ENCODE measurements at places on chromosomes 12 and 14. TPM values are rescaled to one million over a fixed set of nuclear protein-coding genes. Genes with fewer than 3 reads are reported as not detected.

GRCh38 chr12:67794161-67794560, 145.6 kb downstream of the DYRK2 start:
- H3K4me1 ChIP-seq: no peaks in the 10 kb centered on the region
- H3K4me3 ChIP-seq: no peak overlapping the region
- no peaks in the 10 kb centered on the region for H3K36me3 ChIP-seq

- no peaks in the 10 kb centered on the region for H3K27me3 ChIP-seq
- DNase-seq: no peak
- no peak overlapping the region for H3K27ac ChIP-seq
- no peaks in the 10 kb centered on the region for H3K4me1 ChIP-seq
- no peak overlapping the region for H3K4me3 ChIP-seq
Observed at GRCh38 chr12:89556976-89557375, 31.1 kb upstream of the POC1B start.

GRCh38 chr12:38158428-38159091, 158.0 kb upstream of the ALG10B start:
- no peak overlapping the region for H3K4me3 ChIP-seq
- H3K36me3 ChIP-seq: no peaks in the 10 kb centered on the region
- H3K4me1 ChIP-seq: no peaks in the 10 kb centered on the region
- H3K27ac ChIP-seq: no peak overlapping the region
- peaks cover 7% of the 10 kb centered on the region for H3K27me3 ChIP-seq
- no peak for DNase-seq

Gene TSPAN8
- 1.2 TPM for polyA plus RNA-seq

- H3K36me3 ChIP-seq: peaks cover 88% of the 10 kb centered on the region
- no peak overlapping the region for H3K4me3 ChIP-seq
- H3K27ac ChIP-seq: no peak overlapping the region
- DNase-seq: peak; percentile 61
- no peaks in the 10 kb centered on the region for H3K27me3 ChIP-seq
- H3K4me1 ChIP-seq: no peaks in the 10 kb centered on the region
Observed at GRCh38 chr12:8045952-8046944, 13.7 kb downstream of the FOXJ2 start.

Gene DEPDC4
- 6.7 TPM for polyA plus RNA-seq

Gene MMP19
- polyA plus RNA-seq: 13.0 TPM

DNA sequence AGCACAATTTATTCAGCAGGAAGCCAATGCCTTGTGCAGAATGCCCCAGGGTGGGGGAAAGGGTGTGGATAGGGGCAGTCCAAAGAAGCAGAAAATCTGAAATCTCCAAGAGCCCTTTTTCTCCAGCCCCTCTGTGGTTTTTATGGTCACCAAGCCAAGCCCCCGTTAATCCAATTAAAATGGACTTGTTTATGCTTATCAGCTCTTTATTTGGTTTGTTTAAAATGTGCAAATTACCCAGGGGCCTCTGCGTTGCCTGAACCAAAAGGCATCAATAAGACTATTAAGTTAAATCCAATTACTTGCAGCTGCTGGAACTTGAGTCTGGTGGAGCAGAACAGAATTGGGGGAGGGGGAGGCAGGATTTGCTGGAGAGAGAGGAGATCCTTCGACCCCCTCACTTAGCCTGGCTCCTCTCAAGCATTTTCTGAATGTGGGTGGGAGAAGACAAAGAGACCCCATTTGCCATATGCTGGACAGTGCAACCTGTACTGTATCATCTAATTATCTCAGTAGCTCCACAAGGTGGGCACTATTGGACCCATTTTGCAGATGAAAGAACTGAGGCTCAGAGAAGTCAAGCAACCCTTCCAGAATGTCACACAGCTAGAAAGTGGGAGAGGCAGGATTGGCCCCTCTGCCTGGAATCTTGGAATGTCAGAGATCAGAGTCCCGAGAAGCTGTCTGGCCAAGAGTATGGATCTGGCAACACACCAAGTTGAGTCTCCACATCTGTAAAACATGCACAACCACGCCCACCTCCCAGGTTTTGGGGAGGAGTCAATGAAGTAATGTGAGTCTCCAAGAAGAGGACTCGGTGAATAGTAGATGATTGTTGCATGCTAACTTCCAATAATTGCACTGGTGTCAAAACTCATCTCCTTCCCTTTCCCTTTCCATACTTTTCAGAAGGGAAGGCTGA, 66.9 kb downstream of the CMKLR1 start:
- H3K4me1 ChIP-seq: no peaks in the 10 kb centered on the region
- H3K4me3 ChIP-seq: no peak overlapping the region
- no peaks in the 10 kb centered on the region for H3K27me3 ChIP-seq

GRCh38 chr12:1069846-1070245, 78.8 kb downstream of the ERC1 start:
- no peak overlapping the region for H3K4me3 ChIP-seq
- H3K27me3 ChIP-seq: no peaks in the 10 kb centered on the region
- DNase-seq: no peak
- no peaks in the 10 kb centered on the region for H3K36me3 ChIP-seq
- no peaks in the 10 kb centered on the region for H3K4me1 ChIP-seq

GRCh38 chr14:104082807-104083206, 2.7 kb upstream of the ASPG start:
- H3K4me3 ChIP-seq: no peak overlapping the region
- peak; percentile 77 for DNase-seq
- no peak overlapping the region for H3K27ac ChIP-seq
- H3K27me3 ChIP-seq: peaks cover 5% of the 10 kb centered on the region

- peak overlapping the region; percentile 84 for H3K4me3 ChIP-seq
- peaks cover 4% of the 10 kb centered on the region for H3K4me1 ChIP-seq
- H3K27me3 ChIP-seq: no peaks in the 10 kb centered on the region
- no peaks in the 10 kb centered on the region for H3K36me3 ChIP-seq
- H3K27ac ChIP-seq: peak overlapping the region; percentile 99
Observed at GRCh38 chr14:34872822-34873588, 2.2 kb downstream of the BAZ1A start.

GRCh38 chr12:64120568-64120967, 101.5 kb downstream of the KICS2 start:
- no peaks in the 10 kb centered on the region for H3K4me1 ChIP-seq
- H3K27ac ChIP-seq: no peak overlapping the region
- no peak overlapping the region for H3K4me3 ChIP-seq

DNA sequence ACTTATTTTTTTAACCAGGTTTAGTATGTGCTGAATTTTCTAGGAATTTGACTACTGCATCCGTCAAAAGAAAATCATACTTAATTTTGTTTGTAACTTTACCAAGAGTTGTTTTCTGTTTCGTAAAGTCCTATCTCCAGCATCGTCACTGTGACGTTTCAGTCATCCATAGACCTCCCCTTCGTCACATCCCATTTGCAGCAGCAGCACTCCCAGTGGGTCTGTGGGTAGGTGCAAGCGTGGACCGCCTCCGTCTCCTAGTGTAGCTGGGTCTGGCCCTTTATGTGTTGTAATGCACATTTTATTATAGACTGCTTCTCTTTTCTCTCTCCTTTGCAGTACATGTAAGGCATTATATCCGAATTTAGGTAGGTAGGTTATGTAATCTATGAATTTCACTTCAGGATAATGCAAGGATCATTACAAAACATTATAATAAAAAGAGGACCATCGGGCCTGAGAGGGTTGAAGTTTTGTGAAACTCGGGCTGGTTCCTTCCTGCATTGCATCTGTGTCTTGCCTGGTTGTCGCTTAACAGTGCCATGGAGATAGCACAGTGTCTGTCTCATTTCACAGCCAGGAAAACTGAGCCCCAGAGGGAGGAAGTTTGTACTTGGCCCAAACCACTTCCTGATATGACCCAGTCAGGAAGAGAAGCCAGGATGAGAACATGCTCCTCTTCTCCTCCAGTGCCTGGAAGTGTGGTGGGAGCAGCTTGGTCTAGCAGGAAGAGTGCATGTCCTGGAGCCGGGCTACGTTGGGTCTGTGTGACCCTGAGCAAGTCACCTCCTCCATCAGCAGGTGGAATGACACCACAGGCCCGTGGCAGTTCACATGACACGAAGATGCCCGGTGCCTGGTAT, 41.3 kb downstream of the EVL start:
- peak; percentile 41 for DNase-seq
- H3K27me3 ChIP-seq: no peaks in the 10 kb centered on the region
- H3K36me3 ChIP-seq: no peaks in the 10 kb centered on the region
- H3K4me1 ChIP-seq: peaks cover 66% of the 10 kb centered on the region

DNA sequence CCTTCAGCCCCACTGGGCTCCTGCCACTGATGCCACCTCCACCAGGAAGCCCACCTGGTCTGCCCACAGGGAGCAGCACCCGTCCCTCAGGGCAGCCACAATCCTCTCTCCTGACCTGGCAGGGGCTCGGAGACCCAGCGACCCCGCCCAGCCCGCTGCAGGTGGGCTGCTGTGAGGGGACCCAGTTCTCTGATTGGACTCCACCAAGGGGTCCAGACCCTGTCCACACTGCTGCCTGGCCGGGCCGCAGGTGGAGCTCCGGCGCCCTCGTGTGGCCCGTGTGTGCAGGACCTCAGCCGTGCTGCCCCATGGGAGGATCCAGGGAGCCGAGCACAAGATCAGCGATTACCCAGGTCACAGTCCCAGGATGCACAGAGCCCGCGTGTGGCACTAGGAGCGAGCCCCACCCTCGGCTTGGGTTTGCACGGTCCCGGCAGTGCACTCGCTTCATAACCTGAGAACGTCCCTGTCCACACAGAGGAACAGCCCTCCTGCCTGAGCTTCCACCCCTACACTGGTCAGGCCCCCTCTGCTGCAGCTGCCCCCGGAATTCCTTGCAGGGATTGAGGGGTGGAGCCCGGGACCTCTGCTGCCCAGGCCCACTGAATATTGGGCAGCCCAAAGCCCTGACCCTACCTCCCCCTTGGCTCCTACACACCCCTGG, 35.4 kb upstream of the TMEM179 start:
- H3K36me3 ChIP-seq: no peaks in the 10 kb centered on the region
- peak; percentile 34 for DNase-seq
- H3K4me3 ChIP-seq: no peak overlapping the region
- H3K27me3 ChIP-seq: peaks cover 53% of the 10 kb centered on the region
- H3K27ac ChIP-seq: no peak overlapping the region

- peaks cover 11% of the 10 kb centered on the region for H3K4me1 ChIP-seq
- H3K36me3 ChIP-seq: no peaks in the 10 kb centered on the region
- H3K27ac ChIP-seq: no peak overlapping the region
- H3K27me3 ChIP-seq: no peaks in the 10 kb centered on the region
Observed at GRCh38 chr14:100839315-100839585, 13.3 kb downstream of the MEG3 start.

- no peaks in the 10 kb centered on the region for H3K36me3 ChIP-seq
- no peak for DNase-seq
- H3K4me1 ChIP-seq: no peaks in the 10 kb centered on the region
- H3K27me3 ChIP-seq: no peaks in the 10 kb centered on the region
- H3K4me3 ChIP-seq: no peak overlapping the region
Observed at GRCh38 chr12:18703321-18703720, 34.5 kb downstream of the PLCZ1 start.

GRCh38 chr14:92651106-92651757, 97.2 kb downstream of the LGMN start:
- H3K27me3 ChIP-seq: no peaks in the 10 kb centered on the region
- peak overlapping the region; percentile 87 for H3K27ac ChIP-seq
- DNase-seq: peak; percentile 90

- H3K4me1 ChIP-seq: no peaks in the 10 kb centered on the region
- no peaks in the 10 kb centered on the region for H3K27me3 ChIP-seq
- H3K27ac ChIP-seq: no peak overlapping the region
- DNase-seq: no peak
- no peaks in the 10 kb centered on the region for H3K36me3 ChIP-seq
Observed at GRCh38 chr14:63773504-63773903, 45.6 kb upstream of the SGPP1 start.

- H3K4me1 ChIP-seq: no peaks in the 10 kb centered on the region
- H3K4me3 ChIP-seq: no peak overlapping the region
Observed at GRCh38 chr12:49907352-49907751, 3.7 kb upstream of the FAIM2 start.

GRCh38 chr12:52212701-52213563, 20.1 kb upstream of the KRT7 start:
- H3K4me3 ChIP-seq: no peak overlapping the region
- peaks cover 5% of the 10 kb centered on the region for H3K27me3 ChIP-seq
- H3K27ac ChIP-seq: peak overlapping the region; percentile 18
- no peak for DNase-seq
- H3K4me1 ChIP-seq: peaks cover 24% of the 10 kb centered on the region

Gene SOAT2
- polyA plus RNA-seq: 0.16 TPM

- DNase-seq: no peak
- H3K36me3 ChIP-seq: no peaks in the 10 kb centered on the region
- H3K27ac ChIP-seq: no peak overlapping the region
- H3K4me3 ChIP-seq: no peak overlapping the region
- H3K4me1 ChIP-seq: no peaks in the 10 kb centered on the region
Observed at GRCh38 chr14:80981156-80981555, 25.7 kb downstream of the TSHR start.

Gene RAD51AP1
- polyA plus RNA-seq: 36.5 TPM

- H3K36me3 ChIP-seq: peaks cover 6% of the 10 kb centered on the region
- H3K27me3 ChIP-seq: peaks cover 5% of the 10 kb centered on the region
- DNase-seq: peak; percentile 32
Observed at GRCh38 chr14:94129758-94130414, 482 bp upstream of the IFI27L2 start.

DNA sequence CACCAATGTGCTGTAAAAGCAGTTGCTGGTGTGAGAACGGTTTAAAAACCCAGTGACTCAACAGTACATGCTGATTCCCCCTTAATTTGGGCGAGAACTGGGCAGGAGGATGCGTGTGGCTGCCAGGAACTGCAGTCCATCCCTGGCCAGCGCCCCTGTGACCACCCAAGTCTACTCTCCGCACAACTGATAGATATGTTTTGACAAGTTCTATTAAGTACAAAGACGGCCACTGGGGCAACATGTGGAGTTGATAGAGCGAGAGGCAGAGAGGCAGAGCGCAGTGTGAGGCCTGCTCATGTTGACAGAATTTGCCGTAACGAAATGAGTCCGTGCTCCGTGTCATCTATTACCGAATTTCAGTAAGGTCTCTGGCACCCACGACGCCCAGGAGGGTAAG, 855.0 kb downstream of the BCL11B start:
- no peaks in the 10 kb centered on the region for H3K27me3 ChIP-seq
- H3K4me3 ChIP-seq: no peak overlapping the region
- H3K27ac ChIP-seq: no peak overlapping the region
- no peaks in the 10 kb centered on the region for H3K36me3 ChIP-seq
- no peaks in the 10 kb centered on the region for H3K4me1 ChIP-seq

GRCh38 chr14:44895716-44896115, 66.0 kb downstream of the KLHL28 start:
- no peak for DNase-seq
- H3K4me3 ChIP-seq: no peak overlapping the region
- H3K4me1 ChIP-seq: peaks cover 15% of the 10 kb centered on the region
- H3K27me3 ChIP-seq: no peaks in the 10 kb centered on the region
- no peak overlapping the region for H3K27ac ChIP-seq
- no peaks in the 10 kb centered on the region for H3K36me3 ChIP-seq

Gene PIK3C2G
- polyA plus RNA-seq: 19.4 TPM
